ENCODE measurements at places on chromosomes 7 and 10.
A peak's percentile ranks its signal among the peaks of the same experiment; 100 is the strongest.

GRCh38 chr7:113922049-113922448, 3.2 kb upstream of the PPP1R3A start:
- DNase-seq = no peak

- DNase-seq = no peak
These were observed 64.7 kb downstream of the PIK3AP1 start for GRCh38 chr10:96655461-96656197.

- no peak for DNase-seq
These were observed at the start of gene ABCB4 for GRCh38 chr7:87475359-87476178. TSS of gene ABCB4 (minus strand) at chr7:87475680. CDS start at chr7:87475465, 215 bp downstream.

GRCh38 chr7:150959739-150960734, 18.1 kb downstream of the KCNH2 start:
- no peak for DNase-seq

DNA sequence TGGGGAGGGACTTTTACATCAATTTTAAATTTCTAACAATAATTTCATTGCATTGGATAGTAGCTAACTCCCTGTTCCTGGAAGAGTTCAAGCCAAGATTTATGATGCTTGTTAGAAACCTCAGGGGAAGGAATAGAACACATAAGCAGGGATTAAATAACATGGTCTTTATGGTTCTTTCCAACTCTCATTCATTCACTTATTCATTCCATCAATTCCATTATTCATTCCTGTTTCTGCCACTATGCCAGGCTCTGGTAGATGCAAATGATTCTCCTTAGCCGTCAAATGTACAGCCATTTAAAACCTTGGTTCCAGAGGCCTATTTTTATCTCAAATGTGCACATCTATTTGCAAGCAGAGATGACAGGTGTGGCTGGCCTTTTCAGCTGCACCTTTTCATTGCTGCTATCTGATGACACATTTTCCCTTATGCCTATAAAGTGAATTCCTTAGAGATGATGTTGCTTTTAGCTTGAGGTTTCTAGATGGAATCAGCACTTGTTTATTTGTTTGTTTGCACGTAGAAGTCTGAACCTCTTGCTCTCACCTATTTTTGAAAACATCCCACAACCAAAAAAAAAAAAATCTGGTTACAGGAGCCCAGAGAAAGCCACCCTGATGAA, 205.7 kb upstream of the IGFBP3 start:
- no peak for DNase-seq

DNA sequence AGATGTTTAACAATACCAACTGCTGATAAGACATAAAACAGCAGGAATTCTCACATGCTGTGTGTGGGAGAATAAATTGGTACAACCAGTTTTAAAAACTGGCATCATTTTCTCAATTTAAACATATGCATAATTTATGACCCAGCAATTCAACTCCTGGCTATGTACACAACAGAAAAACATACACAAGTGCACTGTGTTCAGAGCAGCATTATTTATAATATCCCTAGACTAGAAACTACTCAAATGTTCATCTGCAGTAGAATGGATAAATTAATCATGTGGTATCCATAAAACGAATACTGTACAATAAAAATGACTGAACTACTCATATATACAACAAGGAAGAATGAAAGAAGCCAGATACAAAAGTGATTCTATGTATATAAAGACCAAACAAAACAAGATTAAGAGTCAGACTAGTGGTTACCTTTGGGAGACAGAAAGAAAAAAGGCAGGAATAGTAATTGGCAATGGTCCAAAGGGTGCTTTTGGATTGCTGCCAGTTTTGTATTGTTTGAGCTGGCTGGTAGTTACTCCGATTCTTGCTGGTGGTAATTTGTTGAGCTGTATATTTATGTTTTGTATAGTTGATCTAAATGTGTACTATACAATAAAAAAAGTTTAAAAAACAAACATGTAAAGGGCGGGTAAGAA, 306.0 kb downstream of the TFEC start:
- DNase-seq = peak; percentile 88
